ENCODE measurements at places on chromosomes 2 and 18.

DNA sequence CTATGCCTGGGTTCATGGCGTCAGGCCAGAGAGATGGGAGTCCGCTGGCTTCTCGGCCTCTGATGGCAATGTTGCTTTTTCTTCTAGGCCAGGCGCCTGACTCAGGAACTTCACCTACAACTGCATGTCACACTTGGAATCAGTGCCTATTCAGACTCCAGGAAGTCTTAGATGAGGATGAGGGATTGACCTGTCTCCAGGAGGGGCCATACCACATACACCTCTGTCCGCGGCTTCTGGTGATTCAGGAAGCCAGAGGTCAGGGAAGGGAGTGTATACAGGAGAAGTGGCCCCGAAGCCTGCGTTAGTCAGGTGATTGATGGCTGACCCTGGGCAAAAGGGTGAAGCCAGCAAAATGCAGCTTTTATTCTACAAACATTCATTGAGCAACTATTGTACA lies 109.1 kb upstream of the RMDN2 start:
- no peak for DNase-seq

DNA sequence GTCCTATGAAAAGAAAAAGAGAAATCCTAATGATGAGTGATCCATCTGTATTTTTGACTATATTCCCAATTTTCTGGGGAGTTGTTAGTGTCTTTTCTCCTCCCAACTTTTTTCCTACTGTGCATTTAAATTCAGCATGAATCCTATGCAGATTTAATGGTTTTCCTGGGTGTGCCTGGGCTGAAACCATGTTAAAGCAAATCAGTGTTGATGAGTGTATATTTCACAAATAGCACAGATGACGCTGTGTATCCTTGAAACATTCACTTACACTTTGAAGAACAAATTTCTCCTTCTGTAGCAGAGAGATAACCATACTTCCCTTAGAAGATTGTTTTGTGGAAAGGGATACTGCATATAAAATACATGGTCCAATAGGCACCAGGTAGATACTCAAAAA lies 114.3 kb downstream of the TRIB2 start:
- DNase-seq, result no peak

DNA sequence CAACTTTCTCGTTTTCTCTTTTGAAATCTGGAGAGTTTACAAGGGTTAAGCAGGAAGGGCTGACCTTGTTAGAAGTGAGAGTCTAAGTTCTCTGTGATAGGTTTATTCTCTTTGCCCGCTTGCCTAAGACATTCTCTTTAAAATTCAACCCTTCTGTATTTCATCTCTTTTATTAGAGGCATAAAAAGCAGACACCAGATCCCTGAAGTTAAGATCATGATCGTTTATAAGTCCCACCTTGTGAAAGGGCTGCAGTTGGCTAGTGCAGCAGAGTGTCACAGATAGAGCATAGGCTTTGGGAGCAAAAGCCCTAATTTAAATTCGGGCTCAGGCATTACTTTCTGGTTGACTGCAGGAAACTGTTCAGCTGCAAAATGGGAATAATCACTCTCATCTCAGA lies 181.2 kb downstream of the EPHA4 start:
- DNase-seq, result no peak

- DNase-seq, result no peak
These were observed 420.0 kb upstream of the MYT1L start for GRCh38 chr2:2750867-2751714.

DNA sequence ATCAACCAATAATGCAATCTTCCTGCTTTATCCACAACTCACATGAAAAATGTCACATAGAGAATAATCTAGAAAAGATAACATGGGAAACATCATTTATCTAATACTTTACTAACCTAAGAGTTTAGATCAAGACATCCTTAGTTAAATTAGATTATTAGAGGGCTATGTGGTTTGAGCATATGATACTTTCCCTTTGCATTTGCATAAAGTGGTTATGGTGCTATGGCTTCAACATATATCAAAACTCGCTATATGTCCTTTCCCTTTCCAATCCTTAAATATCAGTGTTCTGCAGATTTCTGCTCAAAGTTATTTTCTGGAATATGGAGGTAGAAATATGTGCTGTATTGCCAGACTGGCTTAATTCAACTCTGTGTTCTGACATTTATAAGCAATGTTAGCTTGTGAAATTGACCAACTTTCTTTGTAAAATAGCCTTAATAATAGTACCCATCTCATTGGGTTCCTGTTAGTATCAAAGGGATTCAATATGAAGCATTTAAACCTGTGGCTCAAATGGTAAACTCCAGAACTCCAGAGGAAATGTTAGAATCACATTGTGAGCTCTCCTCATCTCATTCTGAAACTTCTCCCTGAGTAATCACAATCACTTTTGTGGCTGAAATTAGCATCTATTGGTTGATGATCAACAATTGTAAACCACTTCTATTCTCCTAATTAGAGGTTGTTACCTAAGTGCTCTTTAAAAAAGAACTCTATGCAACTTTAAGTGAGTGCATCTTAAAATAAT lies 1089.9 kb upstream of the SLC39A10 start:
- no peak for DNase-seq

- no peak for DNase-seq
These were observed 429.6 kb downstream of the NCKAP5 start for GRCh38 chr2:133138693-133139092.

DNA sequence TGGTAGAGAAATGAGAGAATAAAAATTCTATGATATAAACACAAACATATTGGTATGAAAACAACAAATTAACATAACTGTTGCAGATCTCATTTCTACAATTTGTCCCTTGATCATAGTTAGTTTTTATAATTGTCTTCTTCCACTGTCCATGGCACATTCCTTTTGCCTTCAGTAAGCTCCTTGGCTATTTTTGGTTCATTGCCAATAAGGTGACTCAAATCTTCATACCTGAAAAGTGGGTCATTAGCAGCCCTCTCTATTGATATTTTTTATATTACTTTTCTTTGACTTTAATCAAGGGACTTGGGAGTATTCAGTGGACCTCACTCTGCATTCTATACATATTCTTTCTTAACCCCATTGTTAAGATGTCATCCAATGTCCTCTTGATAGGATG lies 552.9 kb downstream of the TDRD15 start:
- DNase-seq, result no peak

DNA sequence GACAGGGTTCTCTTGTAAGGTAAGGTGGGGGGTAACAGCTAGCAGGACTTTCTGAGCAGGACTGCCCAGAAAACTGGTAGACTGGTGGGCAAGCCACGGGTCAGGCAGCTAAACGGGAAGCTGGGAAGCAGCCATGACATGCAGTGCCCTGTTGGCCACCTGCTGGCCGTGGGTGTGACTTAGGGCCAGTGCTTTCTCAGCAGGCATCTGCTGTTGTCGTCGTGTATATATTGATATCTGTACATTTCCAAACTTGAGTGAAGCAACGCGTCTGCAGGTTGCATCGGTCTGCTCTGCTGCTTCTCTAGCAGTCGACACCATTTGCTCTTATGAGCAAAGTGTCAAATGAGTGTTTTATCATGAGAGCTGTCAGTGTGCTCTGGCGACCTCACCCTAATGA lies 31.0 kb downstream of the COA5 start:
- DNase-seq, result no peak

DNA sequence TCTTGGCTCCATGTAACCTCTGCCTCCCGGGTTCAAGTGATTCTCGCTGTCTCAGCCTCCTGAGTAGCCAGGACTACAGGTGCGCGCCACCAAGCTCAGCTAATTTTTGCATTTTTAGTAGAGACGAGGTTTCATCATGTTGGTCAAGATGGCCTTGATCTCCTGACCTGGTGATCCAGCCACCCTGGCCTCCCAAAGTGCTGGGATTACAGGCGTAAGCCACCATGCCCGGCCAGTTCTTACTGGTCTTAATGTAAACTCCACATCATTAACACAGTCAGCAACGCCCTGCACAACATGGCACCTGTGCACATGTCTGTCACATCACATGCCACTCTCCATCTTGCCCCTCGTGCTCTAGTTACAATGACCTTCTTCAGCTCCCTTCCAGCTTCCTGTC lies 5.8 kb upstream of the KIF3C start:
- no peak for DNase-seq

- no peak for DNase-seq
These were observed 13.2 kb downstream of the BMP10 start for GRCh38 chr2:68857855-68858456.

DNA sequence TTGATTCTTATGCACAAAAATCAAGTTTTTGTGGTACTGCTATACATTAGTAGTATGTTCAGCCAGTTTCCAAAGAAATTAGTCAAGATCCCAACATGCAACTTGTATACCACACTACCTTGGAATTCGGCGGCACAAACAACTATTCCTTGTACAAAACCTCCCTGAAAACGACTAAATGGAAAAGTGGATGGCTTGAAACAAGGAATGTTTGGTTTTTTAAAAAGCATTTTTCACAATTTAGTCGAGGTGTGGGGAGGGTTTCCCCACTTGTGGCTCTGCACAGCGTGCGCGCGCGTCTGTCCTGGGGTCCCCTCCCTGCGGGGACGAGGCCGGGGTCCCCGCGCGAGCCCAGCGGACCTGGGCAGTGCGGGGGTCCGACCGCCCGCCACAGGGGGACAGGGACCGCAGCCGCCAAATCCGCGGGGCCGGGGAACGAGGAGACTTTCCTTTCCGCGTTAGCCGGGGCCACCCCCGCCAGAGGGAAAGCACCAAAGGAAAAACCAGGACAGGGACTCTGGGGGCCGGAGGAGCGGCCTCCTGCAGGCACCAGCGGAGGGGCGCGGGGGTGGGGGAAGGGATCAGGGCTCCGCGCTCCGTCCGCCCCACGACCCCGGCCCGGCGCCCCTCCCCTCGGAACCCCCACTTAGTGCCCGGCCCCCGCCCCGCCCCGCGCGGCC lies 534 bp upstream of the SOCS6 start:
- DNase-seq, result no peak

- DNase-seq, result no peak
These were observed 60.7 kb upstream of the COX7A2L start for GRCh38 chr2:42421601-42422239.

DNA sequence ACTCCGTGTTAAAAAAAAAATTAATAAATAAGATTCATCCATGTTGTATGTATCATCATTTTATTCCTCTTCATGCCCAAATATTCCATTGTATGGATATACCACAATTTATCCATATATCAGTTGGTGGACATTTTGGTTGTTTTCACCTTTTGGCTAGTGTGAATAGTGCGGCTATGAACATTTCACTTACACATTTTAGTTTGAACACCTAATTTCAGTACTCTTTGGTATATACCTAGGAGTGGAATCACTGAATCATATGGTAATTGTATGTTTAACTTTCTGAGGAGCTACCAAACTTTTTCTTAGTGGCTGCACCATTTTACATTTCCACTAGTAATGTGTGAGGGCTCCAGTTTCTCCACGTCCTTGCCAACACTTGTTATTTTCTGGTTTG lies 20.0 kb downstream of the CDCA7 start:
- no peak for DNase-seq

DNA sequence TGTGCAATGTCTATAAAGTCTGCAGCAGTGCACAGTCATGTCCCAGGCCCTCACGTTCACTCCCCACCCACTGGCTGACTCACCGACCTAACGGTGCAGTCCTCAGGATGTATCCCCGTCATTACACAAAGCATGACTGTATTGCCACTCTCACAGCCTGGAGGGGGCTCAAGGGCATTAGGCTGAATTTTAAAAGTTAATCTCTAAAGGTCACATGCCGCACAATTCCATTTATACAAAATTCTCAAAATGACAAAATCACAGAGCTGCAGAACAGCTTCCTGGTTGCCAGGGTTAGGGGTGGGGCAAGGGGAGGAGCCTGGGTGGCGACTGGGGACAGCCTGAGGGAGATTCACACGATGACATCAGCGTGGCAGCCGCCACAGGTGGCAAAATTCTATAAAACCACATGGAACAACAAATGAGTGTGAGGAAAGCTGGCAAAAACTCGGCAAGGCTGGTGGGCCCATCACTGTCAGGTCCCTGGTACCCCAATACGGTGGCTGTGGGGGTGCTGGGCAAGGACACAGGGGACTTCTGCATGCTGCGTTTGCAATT lies 97.6 kb downstream of the NDUFA10 start:
- peak; percentile 65 for DNase-seq

GRCh38 chr18:26468931-26469340 lies 79.4 kb downstream of the KCTD1 start:
- DNase-seq, result no peak

- DNase-seq, result peak; percentile 80
These were observed 808.1 kb downstream of the RNF144A start for GRCh38 chr2:7725171-7725849.

DNA sequence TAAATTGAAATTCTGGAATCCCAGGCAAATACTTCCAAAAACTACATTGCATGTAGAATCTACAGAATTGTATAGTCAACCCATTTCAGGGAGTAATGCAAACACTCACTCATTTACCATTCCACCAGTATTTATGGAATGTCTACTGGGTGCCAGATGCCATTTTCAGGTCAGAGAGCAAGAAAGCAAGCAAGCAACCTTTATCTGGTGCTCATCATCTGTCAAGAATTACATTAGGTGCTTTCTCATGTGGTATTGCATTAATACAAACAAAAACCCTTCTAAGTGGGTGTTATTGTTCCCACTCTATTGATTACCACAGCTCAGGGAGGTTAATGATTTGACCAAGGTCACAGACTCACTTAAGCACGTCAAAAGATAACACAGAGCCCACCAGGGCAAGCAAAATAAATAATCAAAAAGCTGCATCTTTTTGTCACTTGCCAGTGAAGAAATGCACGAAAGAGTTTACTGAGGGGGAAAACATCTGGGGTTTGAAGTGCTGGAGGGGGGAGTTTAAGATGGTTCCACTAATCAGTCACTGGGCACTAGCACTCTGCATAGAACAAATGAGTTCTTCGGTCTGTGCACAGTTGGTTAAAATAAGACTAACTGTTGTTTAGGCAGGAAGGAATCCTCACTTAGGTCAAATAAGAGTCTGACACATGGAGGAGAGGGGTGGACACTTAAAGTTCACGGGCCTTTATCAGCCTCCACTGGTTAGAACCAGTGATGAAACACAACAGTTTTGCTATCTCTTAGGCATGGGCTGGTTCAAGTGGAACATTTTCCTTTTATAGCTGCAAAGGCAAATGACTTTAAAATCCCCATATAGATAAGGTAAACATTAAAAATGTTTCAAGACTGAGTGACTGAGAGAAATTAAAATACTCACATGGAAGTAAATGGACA lies 208.8 kb downstream of the CDH2 start:
- DNase-seq, result no peak

DNA sequence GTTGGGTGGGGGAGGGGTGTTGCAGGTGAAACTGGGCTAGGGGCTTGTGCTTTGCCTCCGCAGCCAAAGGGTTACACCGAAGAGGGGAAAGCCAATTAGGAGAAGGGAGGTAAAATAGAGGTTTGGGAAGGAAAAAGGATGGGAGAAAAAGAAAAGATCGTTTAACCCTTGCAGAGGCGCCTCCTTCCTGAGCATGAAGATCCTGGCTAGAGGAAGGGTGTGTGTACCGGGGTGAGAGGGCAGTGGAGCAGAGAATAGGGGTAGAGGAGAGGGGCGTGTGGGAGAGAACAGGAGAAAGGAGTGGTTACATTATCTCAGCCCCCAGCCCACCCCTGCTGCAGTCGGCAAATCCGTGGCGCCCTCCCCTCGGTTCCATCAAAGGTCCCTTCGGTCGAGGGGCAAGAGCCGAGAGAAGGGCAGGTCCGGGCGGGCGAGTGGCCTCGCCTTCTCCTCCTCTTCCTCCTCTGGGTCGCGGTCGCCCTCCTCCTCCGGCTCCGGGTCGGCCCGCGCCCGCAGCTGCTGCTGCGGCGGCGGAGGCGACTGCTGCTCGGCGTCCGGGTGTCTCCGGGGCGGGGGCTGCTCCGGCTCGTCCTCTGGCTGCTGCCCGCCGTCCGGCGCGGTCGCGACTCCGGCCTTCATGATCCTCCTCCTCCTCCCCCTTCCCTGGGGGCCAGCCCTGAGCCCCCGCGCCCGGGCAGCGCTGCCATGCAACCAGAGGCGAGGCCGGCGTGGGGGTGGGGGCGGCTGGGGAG lies 1.1 kb downstream of the MARCHF4 start:
- no peak for DNase-seq

GRCh38 chr2:238346544-238346943 lies 26.2 kb downstream of the TRAF3IP1 start:
- no peak for DNase-seq
